HT1080 (cell line): ENCODE measurements at places on chromosomes 3 and 15.

GRCh38 chr3:161413855-161414210, 42.5 kb upstream of the SPTSSB start:
- no peak for DNase-seq

GRCh38 chr3:140760324-140761075, 82.6 kb downstream of the TRIM42 start:
- DNase-seq: no peak

GRCh38 chr15:69502470-69503045, 49.9 kb downstream of the RPLP1 start:
- DNase-seq: no peak

DNA sequence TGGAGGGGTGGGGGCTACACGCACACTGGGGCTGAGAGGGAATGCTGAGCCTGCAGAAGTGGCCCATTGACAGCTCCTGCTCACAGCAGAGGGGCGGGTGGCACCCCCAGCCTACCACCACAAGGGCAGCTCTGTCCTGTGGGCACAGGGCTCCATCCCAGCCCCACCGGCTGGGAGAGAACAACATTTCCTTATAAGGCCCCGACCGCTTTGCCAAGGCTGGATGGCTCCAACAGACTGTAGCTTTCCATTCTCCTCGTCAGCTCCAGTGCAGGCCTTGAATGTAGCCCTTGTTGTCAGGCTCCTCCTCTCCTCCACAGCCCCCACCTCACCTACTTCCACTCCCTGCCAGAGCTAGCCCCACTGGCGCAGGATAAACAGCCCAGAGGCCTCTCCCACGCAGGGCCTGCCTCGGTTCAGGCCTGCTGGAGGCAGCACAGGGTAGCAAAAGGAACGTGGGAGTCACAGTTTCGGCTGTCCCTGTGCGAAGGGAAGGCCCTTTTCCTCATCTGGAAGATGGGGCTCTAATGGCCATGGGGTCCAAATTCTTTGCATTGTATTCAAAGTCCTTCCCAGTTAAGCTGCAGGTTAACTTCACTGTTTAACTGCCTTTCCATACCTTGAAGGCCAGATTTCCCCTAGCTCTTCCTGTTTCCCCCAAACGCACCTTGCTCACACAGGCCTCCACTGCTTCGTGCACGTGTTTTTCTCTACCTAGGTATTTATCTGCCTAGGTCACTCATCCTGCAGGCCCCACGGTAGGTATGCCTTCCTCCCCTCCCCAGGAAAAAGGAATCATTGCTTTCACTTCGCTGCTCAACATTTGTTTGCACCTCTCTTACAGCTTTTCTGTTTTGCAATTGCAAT, 101.6 kb upstream of the LPP start:
- DNase-seq: no peak

- DNase-seq: no peak
These were observed 97.4 kb downstream of the LRRK1 start for GRCh38 chr15:101016581-101016980.

DNA sequence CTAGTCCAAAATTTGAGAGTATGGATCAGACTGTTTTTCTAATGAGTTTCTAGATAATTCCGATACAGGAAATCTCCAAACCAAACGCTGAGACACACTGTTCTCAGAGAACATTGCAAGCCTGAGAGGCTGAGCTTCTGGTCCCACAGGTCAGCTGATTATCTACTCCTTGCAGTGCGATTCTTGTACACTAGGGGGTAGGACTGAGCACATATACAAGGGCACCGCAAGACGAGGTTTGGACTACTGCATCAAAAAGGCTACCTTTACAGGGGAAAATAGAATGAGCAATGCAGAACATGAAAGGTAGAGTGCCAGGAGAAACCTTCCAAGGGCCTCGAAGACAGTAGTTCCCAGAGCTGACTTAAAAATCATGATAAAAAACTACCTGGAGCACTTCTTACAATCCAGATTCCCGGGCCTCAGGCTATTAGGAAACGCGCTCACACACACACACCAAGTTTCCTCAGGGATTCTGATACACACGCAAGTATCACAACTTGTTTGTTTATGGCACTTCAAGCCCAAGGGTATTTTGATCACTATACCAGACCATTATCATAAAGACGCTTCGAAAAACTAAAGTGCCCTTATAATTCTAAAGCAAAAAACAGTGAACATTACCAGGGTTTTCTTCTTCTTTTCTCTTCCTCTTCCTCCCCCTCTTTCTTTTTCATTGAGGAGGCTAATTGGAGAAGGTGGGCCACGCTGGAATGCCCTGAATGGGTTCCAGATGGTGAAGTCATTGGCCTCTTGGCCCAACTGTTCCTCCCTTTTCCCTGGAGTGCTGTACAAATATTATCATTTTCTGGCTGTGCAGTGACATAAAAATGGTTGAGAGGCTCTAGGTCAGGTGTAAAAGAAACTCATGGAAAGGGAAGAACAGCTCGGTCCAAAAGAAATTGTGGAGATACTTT, 61.8 kb downstream of the SLC12A8 start:
- DNase-seq: peak; percentile 68

GRCh38 chr15:31605467-31605931, 278.9 kb downstream of the KLF13 start:
- DNase-seq: no peak

GRCh38 chr3:21377071-21377769, 373.8 kb downstream of the ZNF385D start:
- DNase-seq: no peak

DNA sequence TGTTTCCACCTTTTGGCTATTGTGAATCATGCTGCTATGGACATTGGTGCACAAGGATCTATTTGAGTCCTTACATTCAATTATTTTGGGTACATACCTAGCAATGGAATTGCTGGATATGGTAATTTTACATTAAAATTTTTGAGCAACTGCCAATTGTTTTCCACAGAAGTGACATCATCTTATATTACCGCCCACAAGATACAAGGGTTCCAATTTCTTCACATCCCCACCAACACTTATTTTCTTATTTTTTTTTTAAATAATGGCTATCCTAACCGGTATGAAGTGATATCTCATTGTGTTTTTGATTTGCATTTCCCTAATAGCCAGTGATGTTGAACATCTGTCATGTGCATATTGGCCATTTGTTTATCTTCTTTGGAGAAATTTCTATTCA, 22.5 kb upstream of the NPTN start:
- no peak for DNase-seq

- peak; percentile 84 for DNase-seq
These were observed 8.0 kb upstream of the THRB start for GRCh38 chr3:24502690-24503089.

DNA sequence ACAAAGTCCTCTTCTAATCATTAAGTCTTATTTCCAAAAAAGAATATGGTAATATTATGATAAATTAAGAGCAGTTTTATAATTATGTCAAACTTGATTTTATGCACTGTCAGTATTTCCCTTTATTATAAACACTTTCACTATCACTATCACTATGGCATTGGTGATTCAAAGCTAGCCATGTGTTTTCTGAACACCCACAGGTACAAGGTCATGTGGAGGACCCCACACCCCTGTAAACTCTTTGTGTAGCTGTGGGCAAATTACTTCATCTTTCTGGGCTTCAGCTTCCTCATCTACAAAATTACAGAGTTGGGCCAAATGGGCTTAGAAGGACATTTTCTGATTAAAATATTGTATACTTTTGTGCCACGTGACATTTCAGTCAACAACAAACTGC, 41.7 kb downstream of the FBXL22 start:
- no peak for DNase-seq

GRCh38 chr15:83396101-83396500, 51.0 kb upstream of the SH3GL3 start:
- DNase-seq: no peak

- no peak for DNase-seq
These were observed 459.9 kb downstream of the MAGI1 start for GRCh38 chr3:65578861-65579260.
